RPMI7951 (cell line): ENCODE measurements at places on chromosomes 6 and 20.

- no peak for DNase-seq
These were observed 9.9 kb downstream of the SYCP2 start for GRCh38 chr20:59923514-59923913.

DNA sequence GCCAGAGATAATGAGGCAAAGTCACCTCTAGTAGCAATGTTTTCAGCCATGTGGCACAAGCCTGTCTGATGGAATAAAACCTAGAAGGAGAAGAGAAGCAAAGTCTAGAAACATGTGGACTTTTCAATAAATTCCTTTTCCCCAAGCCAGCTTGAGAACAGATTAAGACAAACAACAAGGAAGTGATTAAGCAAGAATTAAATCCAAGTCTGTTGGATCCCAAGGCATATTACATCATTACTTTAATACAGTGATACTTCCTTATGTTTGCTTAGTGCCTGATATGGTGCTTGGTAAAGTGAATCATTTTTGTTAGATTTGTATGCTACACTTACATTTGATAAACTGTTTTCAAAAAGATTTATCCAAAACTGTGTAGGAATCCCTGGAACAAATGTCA, 260.3 kb upstream of the FAM83B start:
- no peak for DNase-seq

DNA sequence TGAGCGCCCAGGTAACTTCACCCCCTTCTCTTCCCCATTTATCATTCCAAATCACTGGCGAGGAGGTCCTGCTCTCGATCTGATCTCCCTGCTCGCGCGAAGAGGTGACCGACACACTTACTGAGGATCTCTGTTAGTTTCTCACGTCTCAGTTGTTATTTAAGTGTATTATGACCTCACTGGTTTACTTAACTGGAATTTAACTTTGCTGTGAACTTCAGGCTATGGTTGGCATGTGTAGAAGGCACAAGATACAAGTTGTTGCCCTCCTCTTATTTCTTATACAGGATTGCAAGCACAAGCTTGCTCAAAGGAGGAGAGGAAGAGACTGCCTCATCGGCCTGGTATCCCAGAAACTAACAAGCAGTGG, 1.2 kb downstream of the RNF217 start:
- DNase-seq: peak; percentile 37

GRCh38 chr6:138030872-138031271, 76.3 kb downstream of the PERP start:
- no peak for DNase-seq

DNA sequence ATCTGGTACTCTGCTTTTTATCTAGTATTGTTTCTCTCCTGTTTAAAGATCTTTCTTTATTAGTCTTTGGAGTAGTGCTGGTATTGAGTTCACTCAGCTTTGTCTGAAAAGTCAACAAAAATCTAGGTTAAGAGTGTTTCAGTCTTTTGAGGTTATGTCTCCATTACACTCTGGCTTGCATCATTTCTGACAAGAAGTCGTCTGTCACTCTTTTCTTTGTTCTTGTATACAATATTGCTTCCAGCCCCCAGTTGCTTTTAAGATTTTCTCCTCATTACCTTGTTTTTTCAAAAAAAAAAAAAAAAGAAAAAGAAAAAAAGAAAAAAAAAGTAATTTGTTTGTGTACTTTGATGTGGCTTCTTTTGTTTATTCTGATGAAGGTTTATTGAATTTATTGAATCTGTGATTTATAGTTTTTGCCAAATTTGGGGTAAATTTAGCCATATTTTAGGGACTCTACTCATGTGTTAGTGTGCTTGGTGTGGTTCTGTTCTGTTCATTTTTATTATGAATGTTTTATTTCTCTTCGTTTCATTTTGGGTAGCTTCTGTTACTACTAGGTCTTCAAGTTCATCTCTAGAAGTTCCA, 408.9 kb downstream of the CDKAL1 start:
- DNase-seq: no peak

- DNase-seq: no peak
These were observed 77.0 kb upstream of the LTV1 start for GRCh38 chr6:143766185-143766553.

DNA sequence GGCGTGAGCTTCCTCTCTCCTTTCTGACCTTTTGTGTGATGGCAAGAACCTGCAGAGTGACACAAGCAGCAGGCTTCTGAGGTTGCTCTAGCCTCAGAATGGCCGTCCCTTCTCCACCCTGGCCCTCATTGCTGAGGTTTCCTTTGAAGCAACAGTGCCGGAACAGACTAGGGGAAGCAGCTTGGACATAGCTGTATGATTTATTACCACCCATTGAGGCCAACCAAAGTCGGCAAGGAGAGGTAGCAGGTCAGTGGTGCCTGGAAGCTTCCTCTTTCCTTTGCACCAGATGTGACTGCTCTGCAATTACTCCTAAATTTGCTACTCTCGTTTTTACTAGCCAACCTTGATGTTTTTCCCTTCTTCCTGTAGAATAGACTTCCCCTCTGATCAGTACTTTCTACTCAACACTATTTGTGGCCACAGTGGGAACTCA, 31.4 kb downstream of the PTPN1 start:
- DNase-seq: no peak

GRCh38 chr20:2084703-2085102, 16.9 kb upstream of the STK35 start:
- DNase-seq: no peak

- peak; percentile 80 for DNase-seq
These were observed 698 bp downstream of the FAM210B start for GRCh38 chr20:56359212-56360132.

DNA sequence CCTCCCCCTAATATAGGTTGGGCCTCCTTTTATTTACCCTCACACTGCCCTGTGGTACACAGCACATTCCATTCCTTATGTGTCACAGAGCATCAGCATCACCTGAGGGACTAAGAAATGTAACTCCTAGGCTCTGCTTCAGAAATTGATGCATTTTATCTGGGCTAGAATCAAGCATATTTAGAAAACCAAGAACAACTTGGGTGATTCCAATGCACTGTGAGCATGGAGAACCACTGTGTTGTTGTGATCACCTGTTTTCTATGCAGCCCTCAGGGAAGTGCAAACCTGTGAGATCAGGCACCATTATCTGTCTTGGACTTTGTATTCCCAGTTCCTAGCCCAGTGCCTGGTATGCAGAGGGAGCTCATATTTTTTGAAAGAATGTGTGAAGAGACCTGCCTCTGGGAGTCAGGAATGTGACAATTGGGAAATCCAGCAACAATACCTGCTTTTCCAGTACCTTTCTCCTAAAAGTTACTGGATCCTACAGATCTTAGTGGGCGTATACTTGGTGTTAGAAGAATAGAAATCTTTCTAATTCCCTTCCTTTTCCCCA, 7.0 kb downstream of the KAT14 start:
- DNase-seq: no peak

- no peak for DNase-seq
These were observed 1.1 kb downstream of the HSF2 start for GRCh38 chr6:122400462-122401089.

- DNase-seq: no peak
These were observed 124.5 kb downstream of the HIVEP2 start for GRCh38 chr6:142820338-142821051.

DNA sequence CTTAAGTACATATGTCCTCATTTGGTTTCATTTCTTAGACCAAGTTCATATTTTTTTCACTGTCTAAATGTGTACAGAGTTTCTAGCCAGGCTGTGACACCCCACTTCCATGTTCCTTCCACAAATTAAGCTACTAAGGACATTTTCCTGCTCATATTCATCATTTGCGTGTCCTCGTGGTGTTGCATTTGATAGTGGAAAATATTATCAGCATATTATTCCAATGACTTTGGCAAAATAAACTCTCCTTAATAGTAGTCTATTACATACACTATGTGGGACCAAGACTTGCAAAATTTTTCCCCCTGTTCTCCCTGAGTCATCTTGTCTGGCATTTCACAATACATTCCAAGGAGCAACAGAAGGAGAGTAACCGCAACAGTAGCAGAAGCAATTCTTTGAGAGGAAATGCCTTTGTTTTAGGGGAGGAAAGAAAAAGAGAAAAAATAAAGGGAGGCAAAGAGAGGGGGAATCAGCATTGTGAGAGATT, 599.2 kb downstream of the COL12A1 start:
- peak; percentile 85 for DNase-seq

DNA sequence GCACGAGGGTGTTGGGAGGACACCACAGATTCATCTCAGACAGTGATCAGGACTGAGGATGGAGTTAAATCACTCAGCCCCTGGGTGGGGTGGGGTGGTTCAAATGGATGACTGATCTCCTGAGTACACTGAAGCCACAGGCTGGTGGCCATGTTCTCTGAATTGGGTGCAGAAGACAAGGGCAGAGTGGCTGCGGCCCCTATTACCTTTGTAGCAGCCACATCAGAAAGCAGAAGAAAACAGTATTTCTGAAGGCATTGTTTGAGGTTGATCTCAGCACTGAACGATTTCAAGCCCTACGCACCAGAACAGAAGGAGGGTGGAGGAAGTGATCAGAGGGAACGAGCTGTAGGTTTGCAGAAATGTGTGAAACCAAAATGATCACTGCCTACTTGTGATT, 71.6 kb downstream of the SH3BGRL2 start:
- no peak for DNase-seq

- DNase-seq: peak; percentile 31
These were observed 35.1 kb upstream of the RFPL4B start for GRCh38 chr6:112311950-112312547.

GRCh38 chr6:111586554-111586953, 19.1 kb downstream of the TRAF3IP2 start:
- no peak for DNase-seq

DNA sequence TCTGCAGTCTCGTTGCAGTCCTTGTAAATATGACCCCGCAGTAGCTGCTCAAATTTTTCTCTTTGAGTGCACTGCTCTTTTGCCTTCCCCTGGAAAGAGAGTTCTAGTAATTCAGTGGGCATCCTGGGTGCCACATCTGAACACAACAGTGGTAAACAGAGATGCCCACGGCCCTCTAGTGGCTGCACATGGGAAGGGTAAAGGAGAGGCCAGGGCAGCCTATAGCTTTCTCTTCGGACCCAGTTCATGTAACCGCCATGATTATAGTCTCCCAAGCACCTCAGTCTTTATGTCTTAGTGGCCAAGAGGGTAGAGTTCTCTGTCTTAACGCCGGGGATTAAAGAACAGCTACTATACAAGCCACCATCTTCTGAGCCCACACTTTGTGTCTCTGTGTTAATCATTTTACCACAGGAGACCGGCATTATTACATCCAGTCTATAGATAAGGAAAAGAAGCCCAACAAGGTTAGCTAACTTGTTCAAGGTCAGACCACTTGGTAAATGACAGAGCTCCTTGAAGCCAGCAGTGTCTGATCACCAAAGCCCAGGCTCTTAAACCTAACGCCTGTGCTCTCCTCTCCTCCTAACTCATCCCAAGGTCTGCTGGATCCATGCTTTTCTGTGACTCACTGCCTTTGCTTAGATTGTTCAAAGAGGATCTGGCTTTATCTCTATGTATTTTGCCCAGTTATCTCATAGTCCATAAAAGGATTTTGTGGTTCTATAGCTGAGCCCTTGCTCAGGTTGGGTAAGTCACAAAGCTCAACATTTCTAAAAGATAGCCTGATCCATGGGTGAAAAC, 81.8 kb downstream of the ISM1 start:
- peak; percentile 66 for DNase-seq

DNA sequence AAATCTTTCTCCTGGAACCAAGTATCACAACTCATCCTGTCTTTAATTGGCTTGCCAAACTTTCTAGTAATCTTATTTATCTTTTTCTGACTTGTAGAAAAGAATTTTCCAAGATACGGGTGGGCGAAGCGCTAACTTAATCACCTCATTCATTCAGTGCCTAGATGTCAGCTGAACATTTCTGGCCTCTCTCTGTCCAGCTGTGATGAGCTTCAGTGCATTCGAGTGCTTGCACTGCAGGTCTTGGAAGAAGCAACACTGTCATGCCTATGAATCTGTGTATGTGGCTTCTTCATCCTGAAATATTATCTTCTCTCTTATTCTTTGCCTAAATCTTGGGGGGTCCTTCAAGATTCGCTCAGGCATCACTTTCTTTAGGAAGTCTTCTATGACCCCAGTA, 16.3 kb upstream of the ENPP1 start:
- DNase-seq: no peak

DNA sequence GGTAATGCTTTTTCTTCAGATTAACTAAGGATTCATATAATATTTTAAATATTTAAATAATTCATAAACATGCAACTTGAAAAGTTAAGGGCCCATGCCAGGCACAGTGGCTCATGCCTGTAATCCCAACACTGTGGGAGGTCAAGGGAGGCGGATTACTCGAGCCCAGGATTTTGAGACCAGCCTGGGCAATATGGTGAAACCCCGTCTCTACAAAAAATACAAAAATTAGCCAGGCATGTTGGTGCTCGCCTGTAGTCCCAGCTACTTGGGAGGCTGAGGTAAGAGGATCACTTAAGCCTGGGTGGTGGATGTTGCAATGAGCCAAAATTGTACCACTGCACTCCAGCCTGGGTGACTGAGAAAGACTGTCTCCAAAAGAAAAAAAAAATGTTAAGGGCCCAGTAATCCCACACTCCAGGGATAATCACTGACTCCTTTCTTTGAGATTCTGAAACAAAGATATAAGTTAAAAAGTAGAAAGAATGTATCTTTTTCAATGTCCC, 7.9 kb upstream of the RIN2 start:
- no peak for DNase-seq

GRCh38 chr20:50187403-50188051, 3.1 kb upstream of the CEBPB start:
- DNase-seq: no peak

- no peak for DNase-seq
These were observed 32.4 kb upstream of the ENPP4 start for GRCh38 chr6:46097366-46097765.

DNA sequence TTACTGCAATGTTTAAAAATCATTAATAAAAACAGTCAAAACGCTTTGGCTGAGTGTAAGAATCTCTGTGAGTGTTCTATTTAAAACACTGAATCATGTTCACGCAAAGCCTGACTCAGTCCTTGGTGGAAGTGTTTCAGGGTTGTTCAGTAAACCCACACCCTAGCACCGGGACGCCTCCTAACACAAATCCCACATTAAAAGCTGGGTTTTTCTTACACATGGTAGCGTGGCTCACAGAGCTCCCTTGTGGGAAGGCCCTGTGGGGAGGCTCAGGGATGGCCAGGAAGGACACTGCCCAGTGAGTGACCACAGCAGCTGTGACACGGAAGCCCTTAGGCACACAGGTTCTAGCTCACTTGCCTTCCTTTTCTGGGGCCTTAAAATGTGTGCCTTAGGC, 80.2 kb downstream of the GMPR start:
- DNase-seq: peak; percentile 99

GRCh38 chr6:27957516-27957915, 475 bp downstream of the OR2B6 start:
- no peak for DNase-seq

GRCh38 chr6:128500749-128501600, 19.4 kb downstream of the PTPRK start:
- no peak for DNase-seq
